T-helper 17 cell (primary cell): ENCODE measurements at places on chromosomes 13 and 19. TPM values are rescaled to one million over a fixed set of nuclear protein-coding genes. Genes with fewer than 3 reads are reported as not detected.

The POSTN gene
- not detected for total RNA-seq

DNA sequence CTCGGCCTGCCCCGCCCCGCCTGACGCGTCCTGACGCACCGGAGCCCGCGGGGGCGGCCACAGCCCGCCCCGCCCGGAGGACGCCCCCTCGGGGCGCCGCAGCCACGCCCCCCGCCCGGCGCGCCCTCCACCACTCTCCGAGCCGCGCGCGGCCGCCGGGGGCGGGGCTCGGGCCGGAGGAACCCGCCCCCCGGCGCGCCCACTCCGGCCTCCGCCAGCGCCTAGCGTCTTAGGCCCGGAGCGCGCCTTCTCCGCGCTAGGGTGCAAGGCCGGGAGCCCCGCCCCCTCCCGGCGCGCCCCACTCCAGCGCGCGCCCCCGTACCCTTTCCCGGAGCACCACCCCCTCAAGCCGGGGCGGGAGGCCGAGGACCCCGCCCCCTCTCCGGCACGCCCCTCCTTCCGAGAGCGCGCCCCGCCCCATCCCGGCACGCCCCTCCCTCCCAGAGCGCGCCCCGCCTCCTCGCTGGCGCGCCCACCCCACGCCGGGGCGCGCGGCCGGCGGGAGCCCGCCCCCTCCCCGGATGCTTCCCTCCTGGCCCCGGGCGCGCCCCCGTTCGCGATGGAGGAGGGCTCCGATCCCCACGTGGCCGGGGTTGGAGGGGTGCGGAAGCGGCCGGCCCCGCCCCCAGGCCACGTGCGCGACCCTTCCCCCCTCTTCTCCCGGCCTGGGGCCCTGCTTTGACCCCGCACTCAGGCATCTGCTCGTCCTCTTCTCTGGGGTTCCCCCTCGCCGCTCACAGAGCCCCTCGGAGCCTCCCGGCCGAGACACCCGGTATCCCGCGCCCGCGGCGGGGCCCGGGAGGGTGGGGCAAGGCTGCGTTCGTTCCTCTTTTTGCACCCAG lies 480 bp upstream of the KLF16 start:
- peak; percentile 93 for DNase-seq

The RXFP2 gene
- total RNA-seq = not detected

- DNase-seq = peak; percentile 64
Measured at GRCh38 chr19:19490214-19490968, 25.0 kb downstream of the TSSK6 start.

The CACTIN gene
- total RNA-seq = 32.8 TPM

DNA sequence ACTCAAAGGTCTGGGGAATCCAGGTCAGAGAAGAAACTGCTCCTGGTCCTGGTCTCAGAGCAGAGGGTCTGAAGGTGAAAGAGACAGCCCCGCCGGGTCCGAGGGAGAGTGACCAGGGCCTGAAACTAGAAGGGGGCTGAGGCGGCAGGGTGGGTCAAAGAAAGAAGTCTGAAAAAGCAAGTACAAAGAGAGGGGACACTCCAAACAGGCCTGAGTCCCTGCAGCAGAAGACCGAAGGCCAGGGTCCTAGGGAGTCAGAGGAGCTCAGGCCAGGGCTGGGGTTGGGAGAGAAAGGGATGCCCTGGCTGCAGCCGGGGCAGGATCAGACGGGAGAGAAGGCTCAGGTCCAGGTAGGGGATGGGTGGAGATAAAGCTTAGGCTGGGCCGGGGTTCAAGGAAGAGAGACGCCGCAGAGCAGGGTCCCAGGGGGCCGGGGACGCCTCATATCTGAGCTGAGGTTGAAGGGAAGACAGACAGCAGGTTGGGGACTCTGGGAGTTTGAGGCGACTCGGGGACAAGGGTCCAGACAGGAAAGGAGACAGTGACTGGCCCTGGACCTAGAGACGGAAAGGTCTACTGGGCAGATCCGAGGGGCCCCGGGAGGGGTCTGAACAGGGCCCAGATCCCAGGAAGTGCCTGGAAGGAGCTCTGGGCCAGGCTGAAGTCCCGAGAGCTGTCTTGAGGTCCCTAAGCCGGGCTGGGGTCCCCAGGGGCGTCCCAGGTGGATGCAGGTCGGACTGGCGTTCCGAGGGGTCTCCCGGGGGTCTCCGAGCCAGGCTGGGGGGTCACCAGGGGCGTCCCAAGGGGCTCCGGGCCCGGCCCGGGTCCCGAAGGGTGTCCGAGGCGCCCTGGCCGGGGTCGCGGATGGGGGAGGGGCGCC lies 795 bp downstream of the MLLT1 start:
- no peak for DNase-seq

DNA sequence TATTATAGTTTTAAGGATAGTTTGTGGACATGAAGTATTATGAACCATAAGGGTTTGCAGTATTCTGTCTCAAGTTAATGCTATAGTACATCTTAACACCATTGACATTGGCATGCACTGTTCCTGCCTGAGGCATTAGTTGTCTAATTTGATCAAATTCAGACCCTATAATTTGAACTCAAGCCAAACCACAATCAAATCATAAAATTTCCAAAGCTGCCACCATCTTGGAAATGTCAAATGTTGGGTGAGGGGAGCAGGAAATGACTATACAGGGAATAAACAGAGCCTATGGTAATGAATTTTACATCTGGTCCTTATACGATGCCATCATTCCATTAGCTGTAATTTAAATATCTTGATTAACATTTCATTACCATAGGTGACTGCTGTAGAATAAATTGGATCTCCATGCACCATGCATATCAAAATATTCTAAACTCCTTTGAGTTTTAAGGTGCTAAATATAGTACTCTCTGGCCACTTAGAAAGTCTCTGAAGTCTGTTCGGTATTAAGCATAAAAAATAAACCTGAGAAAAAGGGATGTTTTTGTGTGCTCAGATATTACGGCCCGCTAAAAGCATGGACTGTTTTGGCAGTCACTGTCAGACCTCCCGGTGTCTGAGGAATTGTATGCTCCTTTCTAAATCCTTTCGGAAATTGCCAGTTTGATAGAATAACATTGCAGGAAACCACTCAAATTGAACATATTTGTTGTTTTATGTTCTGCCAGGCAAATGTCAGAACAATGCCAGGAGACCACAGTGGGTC lies 257.7 kb downstream of the SPRY2 start:
- DNase-seq = no peak

GRCh38 chr13:106329941-106330340 lies 205.5 kb downstream of the EFNB2 start:
- no peak for DNase-seq

The SIGLEC7 gene
- total RNA-seq = 0.42 TPM

DNA sequence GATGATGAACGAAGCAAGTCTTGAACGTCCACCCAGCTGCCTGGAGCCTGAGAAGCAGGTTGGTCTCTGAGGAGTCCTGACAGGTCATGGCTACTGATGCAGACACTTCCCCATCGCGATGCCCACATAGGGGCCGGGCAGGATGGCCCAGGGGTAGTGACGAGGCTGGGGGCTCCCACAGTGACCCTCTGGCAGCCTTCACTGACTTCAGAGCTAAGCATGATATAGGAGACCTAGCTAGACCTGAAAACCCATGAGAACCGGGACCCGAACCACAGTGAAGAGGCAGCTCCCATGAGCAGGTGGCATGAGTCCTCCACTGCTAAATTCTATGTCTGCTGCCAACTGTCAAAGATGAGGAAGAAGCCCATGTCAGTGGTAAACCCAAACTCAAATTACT lies 91.7 kb downstream of the RNASEH2B start:
- DNase-seq = no peak

DNA sequence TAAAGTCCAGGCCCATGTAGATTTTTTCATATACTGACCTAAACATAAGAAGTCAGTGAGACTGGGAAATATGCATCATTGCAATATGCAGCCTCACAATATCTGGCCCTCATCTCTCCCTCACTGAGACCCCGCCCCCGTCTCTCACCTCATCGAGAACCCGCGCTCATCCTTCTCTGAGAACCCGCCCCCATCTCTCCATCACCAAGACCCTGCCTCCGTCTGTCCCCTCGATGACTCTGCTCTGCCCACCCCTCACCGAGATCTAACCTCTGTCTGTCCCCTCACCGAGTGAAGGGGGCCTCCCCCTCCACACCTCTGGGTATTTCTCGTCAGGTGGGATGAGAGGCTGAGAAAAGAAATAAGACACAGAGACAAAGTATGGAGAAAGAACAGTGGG lies 20.5 kb upstream of the ZNF846 start:
- DNase-seq = no peak
